ENCODE measurements at places on chromosomes 12 and 14.
A peak's percentile ranks its signal among the peaks of the same experiment; 100 is the strongest.

GRCh38 chr14:99732436-99733210, 48.5 kb downstream of the CYP46A1 start:
- DNase-seq, result peak; percentile 35

DNA sequence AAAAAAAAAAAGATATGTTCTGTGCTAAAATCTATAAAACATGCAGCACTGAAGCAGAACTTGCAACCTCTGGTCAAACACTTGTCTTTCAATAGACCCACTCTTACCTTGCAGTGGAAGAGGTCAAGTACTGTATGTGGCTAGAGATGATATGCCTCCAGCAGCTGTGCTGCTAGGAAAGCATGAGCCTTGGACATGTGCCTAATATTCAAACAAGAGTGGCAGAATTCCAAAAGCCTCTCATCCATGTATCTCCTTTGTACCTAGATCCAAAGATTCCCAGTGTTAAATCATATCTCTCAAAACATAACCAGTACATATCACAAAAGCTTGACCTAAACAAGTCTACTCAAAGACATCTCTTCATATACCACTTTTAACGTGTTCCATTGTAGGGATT, 105.0 kb upstream of the CPNE8 start:
- no peak for DNase-seq

GRCh38 chr12:124277394-124278241, 17.3 kb upstream of the RFLNA start:
- DNase-seq, result no peak

- no peak for DNase-seq
Measured at GRCh38 chr12:103960616-103961227, 5.0 kb upstream of the TDG start.

DNA sequence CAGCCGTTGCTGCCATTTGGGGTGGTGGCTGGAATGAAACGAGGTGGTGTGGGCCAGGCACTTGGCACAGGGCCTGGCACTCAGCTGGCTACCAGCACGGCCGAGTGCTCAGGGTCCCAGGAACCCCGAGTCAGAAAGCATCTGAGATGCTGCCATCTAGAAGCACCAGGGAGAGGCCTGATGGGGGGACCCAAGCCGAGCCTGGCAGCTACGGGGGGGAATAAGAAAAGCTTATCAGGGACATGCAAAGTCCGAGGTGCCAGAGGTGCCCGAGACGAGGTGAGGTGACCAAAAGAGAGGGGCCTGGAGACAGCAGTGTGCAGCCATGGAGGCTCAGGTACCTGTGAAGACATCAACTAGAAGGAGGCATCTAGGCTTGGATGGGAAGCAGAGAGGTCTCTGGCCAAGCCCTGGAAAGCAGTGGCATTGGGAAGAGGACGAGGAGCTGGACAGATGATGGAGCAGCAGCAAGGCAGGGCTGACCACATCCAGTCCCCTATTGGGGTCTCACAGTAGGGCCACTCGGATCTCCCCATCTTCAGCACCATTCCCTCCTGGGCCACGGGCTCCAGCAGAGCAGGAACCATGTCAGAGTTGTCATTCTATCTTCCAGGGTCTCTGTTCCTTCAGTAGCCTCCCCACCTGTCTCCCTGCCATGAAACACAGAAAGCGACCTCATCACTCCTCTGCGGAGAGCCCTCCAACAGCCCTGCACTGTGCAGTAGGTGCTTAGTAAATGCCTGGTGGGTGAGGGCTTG, 59.3 kb upstream of the DIO3 start:
- peak; percentile 61 for DNase-seq

GRCh38 chr12:15932327-15932726, 21.2 kb downstream of the DERA start:
- DNase-seq, result no peak

DNA sequence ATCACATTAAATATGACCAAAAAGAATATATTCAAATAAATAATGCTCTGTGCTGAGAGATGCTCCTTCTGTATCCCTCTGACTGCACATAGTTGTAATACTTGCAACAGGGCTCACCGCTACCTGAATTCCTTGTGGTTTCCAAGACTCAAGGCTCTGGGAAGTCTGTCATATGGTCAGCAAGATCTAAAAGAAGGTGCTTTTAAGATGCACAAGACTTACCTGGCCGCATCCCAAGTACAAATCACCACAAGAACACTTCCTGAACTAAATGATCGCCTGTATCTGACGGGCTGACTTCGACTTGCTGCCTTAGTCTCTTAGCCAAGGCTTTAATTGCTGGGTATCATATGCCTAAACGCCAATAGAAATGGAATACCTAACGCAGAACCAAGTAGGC, 67.2 kb downstream of the HECTD4 start:
- no peak for DNase-seq

GRCh38 chr12:102441077-102441596, 39.2 kb downstream of the IGF1 start:
- no peak for DNase-seq

- DNase-seq, result no peak
Measured at GRCh38 chr12:74415633-74416032, 122.0 kb upstream of the ATXN7L3B start.

DNA sequence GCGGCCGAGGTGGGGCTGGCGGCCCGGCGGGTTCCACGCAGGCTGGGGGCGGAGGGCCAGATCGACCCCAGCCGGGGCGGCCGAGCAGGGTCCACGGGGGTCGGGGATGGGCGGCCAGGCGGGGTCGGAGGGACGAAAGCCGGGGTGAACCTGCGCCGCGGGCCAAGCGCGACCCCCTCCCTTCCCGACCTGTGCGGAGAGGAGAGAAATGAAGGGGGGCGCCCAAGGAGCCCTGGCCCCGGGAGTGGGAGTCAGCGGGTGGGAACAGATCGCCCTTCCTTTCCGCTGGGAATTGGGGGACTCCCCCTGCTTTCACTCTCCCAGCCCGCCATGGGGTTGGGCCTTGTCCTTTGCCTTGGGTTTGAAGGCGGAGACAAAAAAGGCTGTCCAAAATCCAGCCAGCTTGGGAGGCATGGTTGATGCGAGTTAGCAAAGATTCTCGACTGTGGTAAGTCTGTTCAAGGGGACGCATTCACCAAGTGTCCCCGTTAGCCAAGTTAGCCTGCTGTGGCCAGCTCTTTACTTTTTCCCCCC, 559 bp upstream of the CKAP4 start:
- DNase-seq, result peak; percentile 88

DNA sequence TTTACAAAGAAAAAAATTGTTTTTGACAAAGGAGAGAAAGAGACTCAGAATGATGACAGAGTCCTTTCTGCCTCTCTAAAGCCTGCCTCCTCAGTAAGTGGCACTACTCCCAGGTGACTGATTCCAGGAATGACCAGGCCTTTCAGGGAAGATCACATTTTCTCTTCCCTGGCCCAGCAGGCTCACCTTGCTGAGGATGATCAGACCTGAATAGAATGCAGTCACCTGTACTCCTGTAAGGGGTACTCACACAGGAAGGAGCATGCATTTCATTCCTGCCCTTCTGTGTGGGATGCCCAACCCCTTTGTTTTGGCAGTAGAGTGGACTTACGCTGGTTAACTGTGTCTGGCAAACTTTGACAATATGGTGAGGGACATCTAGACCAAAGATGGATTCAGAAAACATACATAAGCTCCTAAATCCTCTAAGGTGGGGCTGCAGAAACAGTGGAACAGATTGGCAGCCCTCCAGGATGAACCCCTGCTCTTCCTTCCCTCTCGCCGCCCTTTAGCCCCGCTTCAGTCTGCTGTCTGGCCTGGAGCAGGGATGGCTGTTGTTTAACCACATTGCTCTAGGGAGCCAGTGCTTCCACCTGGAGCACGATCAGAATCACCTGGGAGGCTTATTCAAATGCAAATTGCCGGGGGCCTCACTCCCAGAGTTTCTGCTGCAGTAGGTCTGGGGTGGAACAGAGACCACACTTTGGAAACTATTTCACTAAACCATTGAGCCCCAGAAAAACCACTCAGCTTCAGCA, 29.8 kb downstream of the ERG28 start:
- DNase-seq, result no peak

GRCh38 chr12:51390457-51390856, 749 bp downstream of the GALNT6 start:
- peak; percentile 20 for DNase-seq

- DNase-seq, result no peak
Measured at GRCh38 chr14:99941211-99941610, 124.0 kb upstream of the EVL start.

DNA sequence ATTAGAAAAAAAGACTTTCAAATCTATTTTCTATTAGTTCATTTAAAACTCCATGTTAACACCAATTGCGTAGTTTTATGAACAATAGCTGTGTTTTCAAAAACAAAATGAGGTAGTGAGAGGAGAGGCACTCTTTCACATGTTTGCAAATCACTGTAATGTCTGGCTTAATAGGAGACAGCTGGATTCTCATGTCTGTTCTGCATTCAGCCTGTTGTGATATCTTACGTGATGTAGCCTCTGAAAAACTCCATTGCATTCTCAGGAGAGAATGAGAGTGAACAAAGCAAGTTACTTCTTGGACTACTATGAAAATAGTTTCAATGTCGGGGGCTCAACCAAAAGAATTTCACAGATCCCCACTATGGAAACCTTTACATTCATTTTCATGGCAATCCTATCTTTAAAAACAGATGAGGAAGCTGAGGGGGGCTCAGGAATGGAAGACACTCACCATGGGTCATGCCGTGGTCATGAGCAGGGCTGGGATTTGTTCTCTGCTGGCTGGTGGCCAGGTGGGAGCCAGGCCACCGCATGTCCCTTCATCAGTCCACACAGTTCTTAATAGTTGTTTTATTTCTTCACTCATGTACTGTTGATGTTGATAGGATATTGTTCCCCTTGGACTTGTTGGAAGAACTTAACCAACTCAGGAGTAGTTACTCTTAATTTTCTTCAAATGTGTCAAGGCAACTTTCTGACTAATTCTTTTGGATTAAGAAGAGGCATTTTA, 346.2 kb upstream of the FAR2 start:
- no peak for DNase-seq

DNA sequence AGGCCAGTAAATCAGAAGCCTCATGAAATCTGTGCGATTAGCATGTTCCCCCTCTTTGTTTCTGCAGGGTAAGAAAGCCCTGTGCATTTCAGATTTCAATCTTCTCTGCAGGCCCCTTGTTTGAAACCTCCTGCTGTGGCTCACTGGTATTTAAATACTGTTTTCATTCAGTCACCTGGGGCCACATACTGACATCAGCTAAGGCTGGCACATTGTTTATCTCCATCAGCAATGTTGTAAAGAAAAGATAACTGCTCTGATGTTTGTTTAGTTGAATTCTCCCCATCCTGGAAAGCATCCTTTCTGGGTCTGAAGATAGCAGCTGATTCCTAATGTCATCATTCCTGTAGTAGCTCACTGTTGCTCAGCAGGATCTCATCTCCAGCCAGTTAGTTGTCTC, 554.9 kb downstream of the NRXN3 start:
- no peak for DNase-seq

- DNase-seq, result no peak
Measured at GRCh38 chr12:112303004-112303403, 79.2 kb downstream of the HECTD4 start.

GRCh38 chr12:88553941-88554658, 26.2 kb downstream of the KITLG start:
- DNase-seq, result no peak

DNA sequence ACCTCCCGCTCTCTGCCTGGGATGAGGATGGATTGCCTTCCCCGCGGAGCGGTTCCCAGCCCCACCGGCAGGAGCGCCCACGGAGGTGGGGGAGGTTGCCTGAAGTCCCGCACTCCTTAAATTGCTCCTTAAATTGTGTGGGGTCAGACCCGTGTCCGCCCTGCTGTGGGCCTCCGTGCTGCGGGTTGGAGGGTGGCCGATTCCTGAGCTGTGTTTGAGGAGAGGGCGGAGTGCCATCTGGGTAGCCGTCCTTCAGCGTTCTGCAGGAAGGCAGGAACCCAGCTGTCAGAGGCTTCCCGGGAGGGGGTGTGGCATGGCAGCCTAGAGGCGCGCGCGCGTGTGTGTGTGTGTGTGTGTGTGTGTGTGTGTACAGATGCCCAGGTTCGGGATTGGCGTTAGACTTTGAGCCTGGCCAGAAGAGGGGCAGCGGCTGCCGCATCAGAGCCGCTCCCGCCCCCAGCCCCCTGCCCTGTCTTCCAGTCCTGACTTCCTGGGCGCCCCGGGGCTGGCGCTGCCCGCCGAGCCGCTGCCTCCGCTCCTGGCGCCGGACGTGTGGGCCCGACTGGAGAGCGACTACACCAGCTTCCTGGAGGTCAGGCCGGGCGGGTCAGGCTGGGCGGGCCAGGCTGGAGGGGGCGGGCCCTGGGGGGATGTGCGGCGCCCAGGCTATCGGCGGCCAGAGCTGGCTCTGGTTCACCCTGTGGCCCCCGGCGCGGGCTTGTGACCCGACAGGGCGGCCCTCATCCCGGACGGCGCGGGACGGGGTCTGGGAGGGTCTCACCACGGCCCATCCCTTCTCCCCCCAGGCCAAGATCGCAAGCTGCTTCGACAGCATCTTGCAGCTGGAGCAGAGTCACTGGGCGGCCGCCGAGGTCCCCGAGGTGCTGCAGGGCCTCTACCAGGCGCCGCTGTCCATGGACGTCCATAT, 9.2 kb downstream of the EXOC3L4 start:
- peak; percentile 75 for DNase-seq

- DNase-seq, result no peak
Measured at GRCh38 chr12:116821291-116821690, 60.0 kb downstream of the HRK start.

GRCh38 chr12:69007855-69008351, 74.9 kb upstream of the CPM start:
- no peak for DNase-seq

DNA sequence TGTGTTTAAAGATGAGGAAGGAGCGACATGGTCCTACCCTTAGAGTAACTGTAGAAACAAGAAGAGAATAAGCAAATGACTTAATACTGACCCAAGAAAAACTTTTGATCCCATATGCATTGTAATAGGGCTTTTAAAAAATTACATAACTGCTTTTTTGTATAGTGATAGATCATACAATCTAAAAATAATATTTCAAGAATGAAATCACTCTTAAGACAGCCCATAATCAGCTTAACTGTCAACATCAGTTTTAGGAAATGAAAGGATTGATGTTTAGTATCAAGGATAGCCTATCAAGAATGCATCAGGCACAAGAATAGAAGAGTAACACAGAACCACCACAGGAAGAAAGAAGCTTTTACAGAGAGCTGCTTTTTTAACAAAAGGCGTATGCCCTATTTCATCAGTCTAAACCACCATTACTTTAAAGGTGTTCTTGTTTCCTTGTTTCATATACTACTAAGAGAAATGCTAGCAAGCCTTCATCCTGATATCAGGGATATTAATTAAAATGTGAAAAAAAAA, 64.5 kb downstream of the MARK3 start:
- DNase-seq, result no peak

GRCh38 chr12:12715459-12716150, 1.6 kb upstream of the CDKN1B start:
- no peak for DNase-seq

- DNase-seq, result no peak
Measured at GRCh38 chr14:64861916-64862315, 17.8 kb downstream of the SPTB start.

DNA sequence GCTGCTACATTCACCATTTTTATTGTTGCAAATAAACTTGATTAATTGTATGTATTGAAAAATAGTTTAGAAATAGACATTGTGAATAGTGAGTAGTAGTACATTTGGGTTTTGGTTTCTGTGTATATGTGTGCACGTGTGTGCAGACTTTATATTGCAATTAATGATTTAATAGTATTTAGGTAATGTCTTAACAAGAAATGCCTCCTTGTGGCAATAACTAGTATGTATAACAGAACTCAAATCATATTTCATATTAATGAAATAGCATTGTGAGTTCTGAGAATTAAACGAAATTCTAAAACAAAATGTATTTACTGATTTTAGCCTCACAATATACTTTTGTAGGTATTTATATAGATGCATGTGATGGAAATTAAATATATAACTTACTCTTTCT, 100.1 kb downstream of the SCAF11 start:
- DNase-seq, result no peak

GRCh38 chr12:43763769-43764168, 5.0 kb downstream of the IRAK4 start:
- DNase-seq, result no peak
